CD4-positive, alpha-beta T cell treated with Interferon alpha-2 for 1 hour (primary cell): ENCODE measurements at places on chromosomes 7 and 10.

GRCh38 chr10:131435760-131436457 lies 124.4 kb upstream of the TCERG1L start:
- no peak for DNase-seq

- no peak for DNase-seq
Measured at GRCh38 chr10:112698818-112699164, 251.3 kb upstream of the TCF7L2 start.

DNA sequence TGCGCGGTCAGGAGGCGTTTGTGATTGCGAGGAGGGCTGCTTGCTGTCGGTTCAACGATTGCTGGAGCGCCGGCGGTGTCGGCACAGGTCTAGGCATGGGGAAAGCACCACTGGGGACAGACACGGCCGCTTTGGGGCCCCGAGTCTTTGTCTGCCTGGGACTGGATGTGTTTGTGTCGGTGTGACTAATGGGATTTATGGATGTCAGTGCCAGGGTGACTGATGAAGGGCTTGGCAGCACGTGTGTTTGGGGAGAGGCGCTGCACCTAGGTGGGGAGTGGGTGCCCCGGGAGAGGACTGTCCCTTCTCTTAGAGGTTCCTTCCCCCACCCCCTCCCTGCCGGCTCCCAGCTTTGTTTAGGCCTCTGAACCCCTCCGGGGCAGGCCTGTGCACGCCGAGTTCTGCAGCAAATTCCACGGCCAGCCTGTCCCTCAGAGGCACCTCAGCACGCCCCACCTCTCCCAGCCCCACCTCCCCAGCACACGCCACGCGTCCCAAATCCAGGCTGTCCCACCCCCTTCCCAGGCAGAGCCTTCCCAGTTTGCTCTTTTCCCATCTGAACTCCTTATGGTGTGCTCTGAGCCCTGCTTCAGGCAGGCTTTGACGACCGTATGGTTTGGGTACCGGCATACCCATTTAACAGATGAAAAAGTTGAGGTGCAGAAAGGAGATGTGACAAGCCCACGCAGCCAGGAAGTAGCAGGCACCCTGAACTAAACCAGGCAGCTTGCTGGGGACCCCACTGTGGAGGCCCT lies 6.4 kb upstream of the TNRC18 start:
- no peak for DNase-seq

DNA sequence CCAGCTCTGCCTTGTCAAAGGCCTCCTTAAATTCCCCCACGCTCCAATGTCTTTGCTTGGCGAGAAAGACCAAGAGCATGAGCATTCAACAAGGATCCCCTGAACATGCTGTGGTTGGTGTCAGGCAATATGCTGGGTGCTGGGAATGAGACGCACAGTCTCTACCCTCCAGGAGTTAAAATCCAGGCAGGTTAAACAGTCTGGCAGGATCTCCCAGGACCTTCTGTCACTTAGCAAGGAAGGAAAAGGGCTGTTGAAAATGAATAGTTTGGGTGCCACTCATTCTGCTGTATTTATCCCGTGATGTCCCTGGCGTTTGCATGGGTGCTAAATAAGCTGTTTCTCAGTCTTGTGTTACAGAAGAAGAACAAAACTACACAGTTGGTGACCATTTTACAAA lies 21.9 kb upstream of the ITGA8 start:
- no peak for DNase-seq

- no peak for DNase-seq
Measured at GRCh38 chr10:10094691-10095090, 923.0 kb upstream of the CELF2 start.

- DNase-seq: no peak
Measured at GRCh38 chr7:2757361-2757903, 69.4 kb downstream of the AMZ1 start.

- DNase-seq: peak; percentile 5
Measured at GRCh38 chr7:41731493-41732435, 28.9 kb upstream of the INHBA start.

GRCh38 chr7:47881256-47881655 lies 67.0 kb downstream of the PKD1L1 start:
- DNase-seq: no peak
